ENCODE measurements at places on chromosomes 6 and 20.

GRCh38 chr6:157800420-157801237, 22.4 kb upstream of the SNX9 start:
- DNase-seq, result peak; percentile 71

DNA sequence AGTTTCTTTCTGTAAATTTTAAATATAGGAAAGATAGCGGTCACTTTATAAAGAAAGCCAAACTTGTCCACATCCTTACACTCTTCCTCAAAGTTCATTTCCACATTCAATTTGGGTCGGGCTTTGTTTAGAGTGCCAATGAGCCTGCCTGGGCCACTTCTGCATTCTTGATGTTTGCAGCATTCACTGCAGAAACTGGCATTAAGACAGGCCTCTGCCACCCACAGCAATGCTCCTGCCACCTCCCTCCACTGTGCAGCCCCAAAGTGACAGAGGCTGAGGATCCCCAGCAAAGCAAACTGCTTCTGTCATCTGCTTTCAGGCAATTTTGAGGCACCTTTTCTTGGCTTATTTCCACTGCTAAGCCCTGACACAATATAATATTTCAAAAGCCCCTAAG, 61.2 kb downstream of the TNFAIP3 start:
- DNase-seq, result no peak

- DNase-seq, result no peak
These were observed 17.4 kb upstream of the FOXO3 start for GRCh38 chr6:108543175-108543940.

DNA sequence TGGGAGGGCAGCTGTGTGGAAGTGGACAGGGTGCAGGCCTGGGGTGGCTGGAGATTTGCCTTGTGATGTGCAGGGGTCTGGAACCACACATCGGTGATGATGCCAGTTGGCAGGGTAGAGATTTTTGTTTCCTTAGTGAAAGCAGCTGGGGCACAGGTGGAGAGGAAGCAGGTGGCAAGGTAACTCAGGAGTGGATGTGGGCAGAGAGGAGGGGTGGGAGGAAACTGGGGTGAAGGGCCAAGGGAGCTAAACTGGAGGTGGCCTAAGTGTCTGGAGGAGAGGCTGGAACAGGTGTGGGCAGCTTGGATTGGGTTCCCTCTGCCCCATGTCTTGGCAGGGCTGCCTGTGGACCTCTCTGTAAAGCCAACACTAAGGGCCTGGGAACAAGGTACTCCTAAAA, 4.7 kb upstream of the SCUBE3 start:
- DNase-seq, result no peak

DNA sequence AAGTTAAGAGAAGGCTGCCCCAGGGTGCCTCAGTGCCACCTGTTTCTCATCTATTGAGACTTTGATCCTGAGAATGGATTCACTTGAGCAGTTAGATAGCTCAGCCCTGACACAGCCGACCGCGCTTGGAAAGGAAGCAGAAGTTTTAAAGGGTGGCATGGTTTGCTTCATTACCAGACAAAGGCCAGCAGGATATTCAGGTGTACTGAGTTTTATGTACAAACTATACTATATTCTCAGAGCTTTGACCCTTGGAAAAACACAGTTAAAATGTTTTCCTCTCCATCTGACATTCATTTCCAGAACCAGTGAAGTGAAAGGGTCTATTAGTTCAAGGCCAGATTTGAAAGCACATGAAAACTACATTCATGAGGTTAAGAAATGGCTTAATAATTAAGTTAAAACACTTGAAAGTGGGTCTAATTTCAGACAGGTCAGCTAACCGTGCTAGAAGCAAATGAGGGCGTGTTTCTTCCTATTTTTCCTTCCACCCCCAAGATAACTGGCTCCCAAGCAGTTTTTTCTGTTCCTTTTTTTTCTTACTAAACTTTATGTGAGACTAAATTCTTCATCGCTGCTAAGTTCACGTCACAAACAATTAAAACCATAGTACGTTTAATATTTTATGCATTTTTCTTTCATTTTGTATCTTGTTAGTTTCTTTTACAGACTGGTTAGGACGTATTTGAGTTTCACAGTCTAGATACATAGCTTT, 385.3 kb upstream of the SOX4 start:
- DNase-seq, result no peak
